ENCODE measurements at places on chromosomes 16 and 17. TPM values are rescaled to one million over a fixed set of nuclear protein-coding genes. Genes with fewer than 3 reads are reported as not detected.

NTN3 gene
- not detected for polyA plus RNA-seq

SSTR5 gene
- not detected for polyA plus RNA-seq

VPS35 gene
- polyA plus RNA-seq = 91.0 TPM

TMC5 gene
- polyA plus RNA-seq = 83.0 TPM

SYNGR3 gene
- polyA plus RNA-seq = 1.1 TPM

DNA sequence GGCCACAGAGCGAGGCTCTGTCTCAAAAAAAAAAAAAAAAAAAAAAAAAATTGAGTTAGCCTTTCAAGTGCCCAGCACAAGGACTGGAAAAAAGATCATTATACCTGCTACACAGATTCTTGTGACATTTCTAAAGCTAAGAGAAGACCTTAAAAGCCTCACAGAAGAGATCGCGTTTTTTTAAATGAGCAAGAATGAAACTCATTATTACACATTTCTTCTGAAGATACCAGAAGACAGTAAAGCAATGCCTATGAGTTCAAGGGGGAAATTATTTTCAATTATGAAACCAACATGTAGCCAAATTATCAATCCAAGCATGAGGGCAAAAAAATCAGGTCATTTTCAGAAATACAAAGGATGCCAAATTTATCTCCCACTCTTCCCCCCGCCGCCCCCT lies 56.8 kb downstream of the MED13 start:
- no peak overlapping the region for H3K27ac ChIP-seq
- no peak overlapping the region for H3K4me3 ChIP-seq
- no peaks in the 10 kb centered on the region for H3K4me1 ChIP-seq
- peaks cover 14% of the 10 kb centered on the region for H3K36me3 ChIP-seq
- DNase-seq = no peak

DNA sequence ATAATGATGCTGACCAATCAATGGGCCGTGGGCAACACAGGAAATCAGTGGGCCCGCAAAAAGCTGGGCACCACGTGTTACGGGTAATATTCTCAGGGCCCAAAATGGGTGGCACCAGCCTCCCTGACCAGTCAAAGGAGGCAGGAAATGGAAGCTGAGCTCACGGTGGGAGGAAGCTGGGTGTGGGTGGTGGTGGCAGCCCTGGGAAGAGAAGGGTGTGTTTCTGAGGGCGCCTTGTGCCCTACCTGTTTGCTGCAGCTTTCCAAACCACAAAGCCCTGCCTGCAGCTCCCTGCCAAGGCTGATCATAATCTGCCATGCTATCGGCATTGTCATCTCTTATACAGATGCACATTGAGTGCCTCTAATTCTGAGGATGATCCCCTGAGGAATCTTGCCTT lies 457.9 kb downstream of the SLC39A11 start:
- H3K4me3 ChIP-seq = no peak overlapping the region
- H3K4me1 ChIP-seq = peaks cover 6% of the 10 kb centered on the region
- H3K36me3 ChIP-seq = no peaks in the 10 kb centered on the region

DNA sequence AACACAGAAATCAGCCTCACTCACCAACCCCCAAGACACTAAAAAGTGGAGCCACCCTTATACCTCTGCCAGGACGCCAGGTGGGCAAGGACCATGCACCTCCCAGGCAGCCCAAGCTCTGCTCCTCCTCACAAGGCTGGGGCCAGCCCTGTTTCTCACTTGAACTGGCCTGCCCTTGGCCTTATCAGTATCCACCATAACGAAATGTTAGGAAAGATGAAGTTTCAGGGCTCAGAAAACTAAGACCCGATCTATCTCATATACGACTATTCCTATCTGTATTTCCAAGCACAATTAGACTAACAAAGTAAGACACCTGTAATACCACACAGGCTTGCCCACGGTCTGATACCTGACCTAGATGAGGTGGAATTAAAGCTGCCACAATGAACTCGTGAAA lies 6.9 kb downstream of the FBXO31 start:
- no peaks in the 10 kb centered on the region for H3K36me3 ChIP-seq
- H3K27ac ChIP-seq = no peak overlapping the region
- H3K4me1 ChIP-seq = no peaks in the 10 kb centered on the region
- no peak for DNase-seq
- H3K4me3 ChIP-seq = no peak overlapping the region

- no peaks in the 10 kb centered on the region for H3K36me3 ChIP-seq
- H3K4me1 ChIP-seq = no peaks in the 10 kb centered on the region
- DNase-seq = no peak
- H3K4me3 ChIP-seq = no peak overlapping the region
- H3K27ac ChIP-seq = no peak overlapping the region
Measured at GRCh38 chr16:24349320-24349719, 93.2 kb downstream of the CACNG3 start.

GRCh38 chr16:49462989-49463371 lies 89.4 kb downstream of the C16orf78 start:
- no peaks in the 10 kb centered on the region for H3K36me3 ChIP-seq
- H3K27me3 ChIP-seq = peaks cover 3% of the 10 kb centered on the region
- DNase-seq = no peak
- H3K4me1 ChIP-seq = no peaks in the 10 kb centered on the region

DNA sequence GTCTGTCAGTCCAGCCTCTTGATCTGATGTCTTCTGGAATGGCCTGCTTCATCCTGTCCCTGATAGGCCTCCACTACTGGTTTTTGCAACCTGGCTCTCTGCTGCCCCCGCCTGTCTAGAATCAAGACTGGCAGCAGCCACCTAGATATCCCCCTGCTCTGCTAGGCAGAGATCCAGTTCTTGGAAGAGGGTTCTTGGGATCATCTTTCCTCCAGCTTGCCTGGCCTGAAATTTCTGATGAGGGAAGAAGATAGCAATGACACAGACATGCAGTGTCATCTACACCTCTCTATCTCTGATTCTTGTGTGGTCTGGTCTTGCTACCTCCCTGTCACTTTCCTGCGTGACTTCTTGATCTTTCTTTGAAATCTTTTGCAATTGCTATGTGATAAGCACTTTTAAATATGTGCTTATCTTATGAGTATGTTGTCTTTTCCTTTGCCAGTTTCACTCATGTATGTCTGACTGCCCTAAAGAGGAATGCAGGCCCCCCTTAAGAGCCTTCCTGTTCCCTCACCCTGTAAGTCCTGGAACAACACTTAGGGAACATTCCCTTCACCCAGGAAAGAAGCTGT lies 20.3 kb upstream of the NFATC3 start:
- no peak overlapping the region for H3K27ac ChIP-seq
- H3K36me3 ChIP-seq = peaks cover 6% of the 10 kb centered on the region
- DNase-seq = peak; percentile 69
- no peak overlapping the region for H3K4me3 ChIP-seq

DNA sequence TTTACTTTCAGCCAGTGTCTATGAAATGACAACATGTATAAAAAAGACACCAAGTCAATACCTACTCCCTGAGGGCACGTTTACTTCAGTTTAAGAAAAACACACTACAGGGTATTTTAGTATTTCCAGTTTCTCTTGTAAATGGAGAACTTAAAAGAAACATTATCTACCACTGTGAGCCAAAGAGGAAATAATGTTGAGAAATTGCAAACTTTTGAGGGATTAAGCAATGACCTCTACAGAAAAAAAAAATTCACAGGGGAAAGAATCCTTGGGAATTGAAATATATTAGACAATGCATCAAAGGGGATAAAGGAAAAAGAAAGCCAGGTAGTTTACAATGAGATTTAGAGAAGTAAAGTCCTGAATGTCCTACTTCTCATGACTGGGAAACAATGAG lies 126.0 kb downstream of the KCNJ2 start:
- H3K27me3 ChIP-seq = no peaks in the 10 kb centered on the region
- no peaks in the 10 kb centered on the region for H3K4me1 ChIP-seq
- H3K4me3 ChIP-seq = no peak overlapping the region
- H3K27ac ChIP-seq = no peak overlapping the region

DNA sequence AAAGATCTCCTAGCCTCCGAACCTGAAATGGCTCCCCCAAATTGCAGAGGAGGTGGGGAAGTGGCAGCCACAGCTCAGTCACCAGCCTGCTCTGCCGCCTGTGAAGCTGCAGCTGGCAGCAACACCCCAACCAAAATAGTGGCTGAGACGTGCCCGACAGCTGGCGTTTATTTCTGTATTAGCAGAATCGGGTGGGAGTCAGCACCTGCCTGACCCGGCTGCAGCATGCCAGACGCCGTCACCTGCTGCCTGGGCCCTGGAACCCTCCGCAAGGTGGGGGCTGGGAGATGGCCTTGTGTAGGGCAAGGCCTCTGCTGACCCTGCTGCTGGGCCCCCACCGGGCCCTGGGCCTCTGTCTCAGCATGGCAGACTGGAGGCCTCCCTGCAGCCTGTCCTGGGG lies 17.5 kb upstream of the PABPN1L start:
- H3K4me1 ChIP-seq = peaks cover 12% of the 10 kb centered on the region
- H3K27me3 ChIP-seq = no peaks in the 10 kb centered on the region
- no peaks in the 10 kb centered on the region for H3K36me3 ChIP-seq
- H3K27ac ChIP-seq = no peak overlapping the region

GRCh38 chr17:69159418-69159817 lies 17.7 kb upstream of the ABCA6 start:
- no peak for DNase-seq
- H3K36me3 ChIP-seq = no peaks in the 10 kb centered on the region
- no peaks in the 10 kb centered on the region for H3K4me1 ChIP-seq
- H3K4me3 ChIP-seq = no peak overlapping the region
- no peak overlapping the region for H3K27ac ChIP-seq
- no peaks in the 10 kb centered on the region for H3K27me3 ChIP-seq

DNA sequence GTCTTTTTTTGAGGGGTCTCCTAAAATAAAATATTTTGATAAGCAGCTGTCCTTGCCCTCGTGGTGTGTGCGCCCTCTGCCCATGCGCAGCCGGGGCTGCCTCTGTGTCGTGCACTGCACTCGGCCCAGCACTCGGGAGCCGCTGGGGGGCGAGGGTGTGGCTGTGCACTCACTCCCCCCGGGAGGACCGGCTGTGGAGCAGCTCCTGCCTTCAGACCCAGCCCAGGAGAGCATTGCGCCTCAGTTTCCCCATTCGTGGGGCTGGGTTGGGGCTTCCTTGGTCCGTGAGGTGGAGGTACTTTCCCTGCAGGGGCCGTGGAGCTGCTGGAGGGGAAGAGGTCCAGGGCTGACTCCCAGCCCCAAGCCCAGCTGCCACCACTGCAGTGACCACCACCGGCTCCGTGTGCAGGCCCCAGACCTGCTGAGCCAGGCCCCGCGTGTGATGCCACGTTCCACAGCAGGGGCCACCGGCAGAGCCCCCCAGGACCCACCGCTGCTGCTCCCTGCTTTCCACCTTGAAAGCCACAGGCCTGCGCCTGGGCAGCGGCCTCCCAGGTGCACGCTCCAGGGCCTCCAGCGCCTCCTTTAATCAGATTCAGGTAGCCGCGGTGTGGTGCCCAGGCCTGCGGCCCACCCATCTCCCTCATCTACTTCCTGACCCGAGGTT lies 6.3 kb upstream of the IL17C start:
- H3K36me3 ChIP-seq = peaks cover 7% of the 10 kb centered on the region
- no peak overlapping the region for H3K27ac ChIP-seq
- H3K4me1 ChIP-seq = no peaks in the 10 kb centered on the region
- DNase-seq = no peak
- H3K4me3 ChIP-seq = no peak overlapping the region

DNA sequence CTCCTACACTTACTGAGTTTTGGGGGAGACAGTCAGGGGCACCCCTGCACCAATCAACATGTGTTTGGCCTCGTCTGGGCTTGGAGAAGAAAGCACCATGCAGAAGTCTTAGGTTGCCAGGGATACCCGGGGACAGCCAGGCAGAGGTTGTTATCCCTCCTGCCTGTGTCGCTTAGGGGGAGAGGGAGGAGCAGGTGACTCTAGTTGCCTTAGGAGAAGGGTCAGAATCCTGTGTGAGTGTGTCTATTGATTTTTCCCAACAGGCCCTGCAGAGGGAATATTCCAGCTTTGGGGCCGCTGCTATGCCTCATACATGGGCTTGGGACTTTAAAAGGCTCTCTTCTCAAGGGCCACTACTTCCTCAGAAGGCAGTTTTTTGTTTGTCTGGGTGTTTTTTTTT lies 89.1 kb downstream of the RGS9 start:
- no peaks in the 10 kb centered on the region for H3K36me3 ChIP-seq
- no peaks in the 10 kb centered on the region for H3K4me1 ChIP-seq
- H3K27ac ChIP-seq = no peak overlapping the region
- H3K27me3 ChIP-seq = peaks cover 1% of the 10 kb centered on the region

DNA sequence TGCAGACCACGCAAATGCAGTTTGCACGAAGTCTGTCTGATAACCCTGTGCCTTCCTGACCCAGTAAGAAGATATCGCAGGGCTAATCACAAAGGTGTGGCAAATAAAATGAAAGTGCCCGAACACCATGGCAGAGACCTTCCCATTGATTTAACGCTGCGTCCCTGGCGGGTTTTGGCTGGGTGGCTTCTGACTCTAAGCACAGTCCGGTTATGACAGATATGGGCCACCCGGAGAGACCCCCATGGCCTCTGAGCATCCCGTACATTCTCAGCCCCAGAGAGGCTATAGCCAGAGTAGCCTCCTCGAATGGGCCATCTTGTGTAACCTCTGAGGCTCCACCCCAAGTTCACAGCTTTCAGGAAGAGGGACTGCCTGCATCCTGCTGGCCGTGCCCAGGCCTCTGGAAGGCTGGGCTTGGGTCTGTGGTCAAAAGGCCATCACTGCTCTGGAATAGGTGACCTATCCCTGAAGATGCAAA lies 5.5 kb downstream of the FOXC2 start:
- no peaks in the 10 kb centered on the region for H3K4me1 ChIP-seq
- H3K4me3 ChIP-seq = no peak overlapping the region
- no peaks in the 10 kb centered on the region for H3K36me3 ChIP-seq
- no peak overlapping the region for H3K27ac ChIP-seq
- peaks cover 30% of the 10 kb centered on the region for H3K27me3 ChIP-seq
- DNase-seq = no peak

DNA sequence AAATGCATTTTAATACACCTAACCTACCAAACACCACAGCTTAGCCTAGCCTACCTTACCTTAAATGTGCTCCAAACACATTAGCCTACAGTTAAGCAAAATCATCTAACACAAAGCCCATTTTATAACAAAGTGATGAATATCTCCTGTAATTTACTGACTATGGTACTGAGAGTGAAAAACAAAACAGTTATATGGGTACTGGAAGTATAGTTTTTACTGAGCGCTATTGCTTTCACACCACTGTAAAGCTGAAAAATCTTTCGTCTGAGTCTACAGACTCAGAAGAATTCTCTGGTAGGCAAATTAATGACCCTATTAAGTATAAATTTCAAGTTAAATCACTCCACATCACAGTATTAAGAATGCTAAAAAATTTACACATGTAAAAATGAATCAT lies 3.5 kb downstream of the GRB2 start:
- no peak overlapping the region for H3K27ac ChIP-seq
- no peaks in the 10 kb centered on the region for H3K27me3 ChIP-seq
- no peaks in the 10 kb centered on the region for H3K4me1 ChIP-seq
- no peak for DNase-seq
